ENCODE measurements at places on chromosomes 11 and 22. TPM values are rescaled to one million over a fixed set of nuclear protein-coding genes. Genes with fewer than 3 reads are reported as not detected.
A peak's percentile ranks its signal among the peaks of the same experiment; 100 is the strongest.

DNA sequence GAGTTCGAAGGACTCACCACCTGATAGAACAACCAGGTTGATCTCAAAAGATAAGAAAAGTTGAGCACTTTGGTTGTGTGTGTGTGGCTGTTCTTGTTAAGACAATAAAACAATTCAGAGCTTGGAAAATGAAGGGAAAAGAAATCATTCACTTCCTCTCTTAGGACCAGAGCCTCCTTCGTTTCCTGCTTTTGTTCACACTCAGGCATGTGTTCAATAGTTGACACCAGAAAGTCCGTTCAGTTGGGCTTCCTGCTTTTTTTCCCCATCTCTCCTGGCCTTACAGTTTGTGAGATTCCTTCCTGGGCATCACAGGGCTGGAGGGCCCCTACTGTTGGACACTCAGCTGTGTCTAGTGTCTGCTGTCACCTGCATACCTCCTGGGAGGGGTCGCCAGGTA is 48.0 kb downstream of the TSPAN18 start:
- DNase-seq = peak; percentile 83

GRCh38 chr11:65900125-65900898 is at the start of gene FOSL1:
Gene FOSL1 (minus strand): TSS chr11:65900388. CDS start chr11:65900339, 49 bp downstream.
- peak; percentile 97 for DNase-seq

- no peak for DNase-seq
Observed at GRCh38 chr11:118334745-118335144, 7.8 kb downstream of the CD3D start.

- no peak for DNase-seq
Observed at GRCh38 chr11:126193038-126193478, 18.4 kb downstream of the RPUSD4 start.

DNA sequence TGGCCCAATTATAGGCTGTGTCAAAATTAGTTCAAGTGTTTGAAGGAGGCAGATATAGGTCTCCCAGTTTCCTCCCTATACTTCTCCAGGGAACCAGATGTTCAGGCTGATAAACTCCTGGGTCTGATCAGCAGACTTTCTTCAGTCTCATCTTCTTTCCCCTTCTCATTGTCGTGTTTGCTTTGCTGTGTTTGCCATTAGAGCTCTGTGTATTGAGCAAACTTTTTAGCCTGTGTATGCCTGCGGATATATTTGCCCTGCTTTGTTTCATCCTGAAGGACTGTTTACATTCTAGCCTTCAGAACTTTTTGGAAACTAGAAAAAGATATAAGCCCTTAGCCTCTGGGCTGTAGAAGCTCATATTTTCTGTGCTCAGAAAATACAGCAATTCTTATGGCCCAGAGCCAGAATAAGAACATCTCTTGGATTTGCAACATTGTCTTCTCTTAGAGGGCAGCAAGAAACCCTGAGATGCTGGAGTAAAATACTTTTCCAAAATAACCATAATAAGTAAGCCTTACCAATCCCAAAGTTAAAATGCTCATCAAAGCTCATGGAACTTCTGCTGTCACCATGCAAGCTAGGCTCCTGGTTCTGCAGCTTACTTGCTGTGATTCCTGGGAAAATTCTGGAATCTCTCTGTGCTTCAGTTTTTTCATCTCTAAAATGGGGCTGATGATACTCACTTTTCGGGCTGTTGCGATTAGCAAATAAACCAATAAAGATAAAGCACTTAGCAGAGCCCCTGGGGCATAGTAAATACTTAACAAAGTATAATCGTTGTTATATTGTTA is 34.1 kb upstream of the ME3 start:
- no peak for DNase-seq

DNA sequence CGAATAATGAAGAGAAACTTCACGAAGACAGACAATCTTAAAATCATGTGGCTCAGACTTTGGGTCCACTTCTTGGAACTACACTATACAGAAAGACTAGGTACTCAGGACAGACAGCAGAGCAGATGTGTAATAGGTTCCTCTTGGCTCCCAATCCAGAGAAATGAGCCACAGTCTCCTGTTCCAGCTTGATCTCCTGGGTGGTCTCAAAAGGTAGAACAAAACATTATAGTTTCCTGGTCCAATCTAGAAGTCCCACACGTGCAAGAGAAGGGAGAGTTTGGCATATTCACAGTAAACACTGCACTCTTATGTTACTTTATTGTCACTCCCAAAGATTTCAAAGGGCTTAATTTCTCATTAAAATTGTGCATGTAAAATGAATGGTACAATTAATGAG is 134.5 kb upstream of the FIBIN start:
- no peak for DNase-seq

DNA sequence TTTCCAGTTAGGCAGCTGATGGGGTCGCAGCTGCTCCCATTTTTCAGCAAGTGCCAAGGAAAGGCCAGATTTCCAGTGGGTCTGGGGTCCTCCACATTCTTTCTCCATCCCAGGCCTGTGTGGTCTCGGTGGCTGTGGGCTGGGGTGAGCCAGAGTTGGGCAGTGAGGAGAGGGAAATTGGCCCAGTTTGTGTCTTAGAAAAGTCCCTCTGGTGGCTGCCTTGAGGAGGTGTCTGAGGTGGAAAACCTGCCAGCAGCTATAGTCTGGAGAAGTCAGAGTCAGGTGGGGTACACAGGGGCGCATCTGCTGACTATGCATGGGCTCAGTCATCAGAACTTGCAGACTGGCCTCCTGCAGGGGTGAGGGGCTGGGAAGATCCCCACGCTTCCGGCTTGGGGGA is 30.5 kb downstream of the MRGPRD start:
- peak; percentile 43 for DNase-seq

DNA sequence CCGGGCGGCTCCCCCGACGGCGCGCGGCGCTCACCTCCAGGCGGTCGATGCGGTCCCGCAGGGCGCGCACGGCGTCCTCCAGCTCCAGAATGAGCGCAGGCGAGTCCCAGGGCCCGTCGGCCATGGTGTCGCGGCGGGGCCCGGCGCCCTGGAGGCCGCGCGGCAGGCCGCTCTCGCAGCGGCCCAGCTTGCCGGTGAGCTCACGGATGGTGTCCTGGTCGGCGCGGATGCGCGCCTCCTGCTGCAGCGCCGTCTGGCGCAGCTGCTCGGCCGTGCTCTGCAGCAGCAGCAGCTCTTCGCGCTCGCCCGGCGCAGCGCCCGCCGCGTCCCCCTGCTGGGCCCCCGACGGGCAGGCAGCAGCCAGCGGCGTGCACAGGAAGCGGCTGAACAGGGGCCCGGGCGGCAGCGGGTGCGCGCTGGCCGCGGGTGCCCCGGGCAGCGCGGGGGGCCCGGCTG is 599 bp downstream of the NPTXR start:
- peak; percentile 72 for DNase-seq

DNA sequence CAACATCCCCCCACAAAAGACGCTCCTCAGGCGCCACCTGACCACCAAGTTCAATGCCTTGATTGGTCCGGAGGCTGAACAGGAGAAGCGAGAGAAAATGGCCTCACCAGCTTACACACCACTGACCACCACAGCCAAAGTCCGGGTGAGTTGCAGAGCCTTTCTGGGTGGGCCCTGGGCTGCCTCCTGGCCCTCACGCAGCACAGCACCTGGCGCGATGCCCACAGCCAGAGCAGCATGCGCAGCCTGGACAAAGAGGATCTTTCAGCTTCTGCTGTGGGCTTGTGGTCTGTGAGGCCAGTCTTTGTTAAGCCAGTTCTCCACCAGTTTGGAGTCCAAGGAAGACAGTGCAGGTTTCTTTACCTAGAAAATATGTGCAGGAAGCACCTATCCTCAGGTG is 21.6 kb downstream of the CYB5R2 start:
- no peak for DNase-seq

DNA sequence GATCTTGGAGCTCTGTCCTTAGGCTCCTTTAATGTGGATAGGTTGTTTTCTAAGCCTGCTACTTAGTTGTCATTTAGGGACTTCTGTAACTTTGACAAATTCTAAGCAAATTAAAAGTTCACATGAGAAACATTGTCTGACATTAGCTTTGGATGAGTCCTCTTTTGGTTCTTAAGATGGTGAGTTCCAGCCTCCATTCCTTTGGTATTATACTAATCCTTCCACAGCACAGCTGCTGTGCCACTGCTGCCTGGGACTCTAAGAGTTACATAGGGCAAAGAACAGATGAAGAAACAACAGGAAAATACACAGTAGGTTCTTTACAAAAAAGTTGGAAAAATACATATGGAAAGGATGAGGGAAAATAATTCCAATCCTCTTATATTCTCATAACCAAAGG is 25.3 kb upstream of the PIK3C2A start:
- no peak for DNase-seq

MUC5AC gene
- not detected for total RNA-seq

ASRGL1 gene
- 27.4 TPM for total RNA-seq

OR4D10 gene
- not detected for total RNA-seq

PIWIL4 gene
- total RNA-seq = 1.2 TPM
